ENCODE measurements at places on chromosomes 7 and 10.

- no peak for DNase-seq
Observed at GRCh38 chr10:11236234-11236633, 218.6 kb downstream of the CELF2 start.

DNA sequence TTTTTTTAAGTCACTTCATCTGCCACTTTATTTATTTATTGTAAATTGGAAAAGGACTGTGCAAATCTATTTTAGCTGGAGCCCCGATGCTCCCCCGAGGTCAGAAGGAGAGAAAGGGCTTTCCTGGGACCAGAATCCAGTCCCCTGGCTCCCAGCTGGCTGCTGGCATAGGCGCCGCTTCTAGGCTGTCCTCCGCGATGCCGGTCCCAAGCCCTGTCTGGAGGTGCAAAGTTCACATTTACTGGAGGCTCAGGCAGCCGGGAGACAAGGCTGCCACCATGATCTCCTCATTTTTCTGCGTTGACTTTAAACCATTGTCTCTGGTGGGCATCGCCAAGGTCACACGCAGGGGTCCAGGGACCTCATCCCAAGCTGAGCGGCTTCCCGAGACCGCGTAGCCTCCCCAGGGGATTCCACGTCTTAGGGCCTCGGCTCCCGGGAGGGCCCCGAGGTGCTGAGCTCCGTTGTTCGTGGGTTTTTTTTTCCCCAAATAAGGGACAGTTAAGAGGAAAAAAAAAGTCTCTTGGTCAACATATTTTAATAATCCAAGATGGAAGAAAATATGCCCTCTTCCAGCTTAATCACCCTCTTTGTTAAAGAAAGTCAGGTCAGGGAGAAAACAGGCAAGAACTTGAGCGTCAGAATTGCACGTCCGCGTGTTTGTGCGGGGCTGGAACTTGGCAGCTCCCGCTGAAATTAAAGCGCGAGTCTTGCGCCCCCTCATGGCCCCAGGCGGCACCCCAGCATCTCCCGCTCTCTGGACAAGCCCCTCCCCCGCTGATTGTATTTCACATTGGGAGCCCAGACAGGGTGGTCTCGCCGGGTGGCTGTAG lies 11.9 kb downstream of the RGR start:
- DNase-seq = no peak

GRCh38 chr7:135328053-135328452 lies 94.4 kb downstream of the STRA8 start:
- no peak for DNase-seq

GRCh38 chr10:101028446-101029337 lies 2.2 kb downstream of the PDZD7 start:
- DNase-seq = no peak

- DNase-seq = no peak
Observed at GRCh38 chr10:122490786-122491680, 29.7 kb downstream of the HTRA1 start.

- no peak for DNase-seq
Observed at GRCh38 chr7:31603046-31603445, 84.0 kb upstream of the PPP1R17 start.

GRCh38 chr7:116776046-116776445 lies 86.3 kb upstream of the CAPZA2 start:
- DNase-seq = no peak

DNA sequence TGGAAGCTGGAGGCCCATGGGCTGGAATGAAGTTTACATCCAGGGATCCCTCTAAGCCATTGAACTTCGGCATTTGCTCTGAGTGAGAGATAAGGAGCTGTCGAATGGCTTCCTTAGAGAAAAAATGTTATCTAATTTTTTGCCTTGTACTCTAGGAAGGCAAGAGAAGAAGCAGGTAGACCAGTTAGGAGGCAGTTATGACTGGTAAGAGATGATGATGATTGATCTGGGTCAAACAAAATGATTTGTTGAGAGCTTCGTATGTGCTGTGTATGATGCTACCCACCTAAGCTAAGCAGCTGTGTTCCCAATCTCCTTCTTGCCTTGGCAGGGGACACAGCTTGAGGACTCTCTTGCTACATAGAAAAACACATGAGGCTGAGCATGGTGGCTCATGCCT lies 370.2 kb downstream of the LRMDA start:
- DNase-seq = no peak

- DNase-seq = no peak
Observed at GRCh38 chr10:34327184-34327583, 487.9 kb downstream of the PARD3 start.

GRCh38 chr10:97210543-97210960 lies 24.8 kb upstream of the SLIT1 start:
- no peak for DNase-seq

DNA sequence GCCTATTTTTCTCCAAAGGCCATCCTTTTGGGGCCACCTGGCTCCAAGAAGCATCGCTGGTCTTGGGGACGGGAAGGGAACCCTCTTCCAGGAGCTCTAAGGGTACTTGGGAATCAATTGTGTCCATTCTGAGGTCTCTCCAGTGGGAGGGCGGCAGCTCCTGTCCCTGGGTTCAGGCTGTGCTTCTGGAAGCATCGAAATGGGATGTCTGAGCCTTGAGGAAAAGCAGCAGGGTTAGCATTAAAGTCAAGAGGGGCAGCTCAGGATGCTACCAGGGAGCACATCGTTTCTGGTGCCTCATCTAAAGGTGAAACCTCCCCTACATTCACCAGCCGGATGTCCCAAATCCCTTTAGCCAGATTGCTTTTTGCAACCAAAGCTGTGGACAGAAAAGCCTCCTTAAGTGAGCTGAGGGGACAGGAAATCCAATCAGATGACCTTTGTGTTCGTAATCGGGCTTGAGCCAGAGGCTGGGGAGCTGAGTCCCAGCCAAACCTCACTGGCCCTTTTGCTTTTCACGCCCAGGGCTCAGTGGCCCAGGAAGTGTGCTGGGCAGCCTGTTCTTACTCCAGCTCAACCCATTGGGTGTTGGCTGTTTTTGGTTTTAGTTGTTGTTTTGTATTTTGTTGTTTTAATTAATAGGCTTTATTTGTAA lies 88.8 kb upstream of the ANLN start:
- DNase-seq = no peak

GRCh38 chr7:31642681-31643115 lies 44.3 kb upstream of the PPP1R17 start:
- no peak for DNase-seq

GRCh38 chr7:158876984-158877383 lies 20.6 kb downstream of the DYNC2I1 start:
- no peak for DNase-seq

DNA sequence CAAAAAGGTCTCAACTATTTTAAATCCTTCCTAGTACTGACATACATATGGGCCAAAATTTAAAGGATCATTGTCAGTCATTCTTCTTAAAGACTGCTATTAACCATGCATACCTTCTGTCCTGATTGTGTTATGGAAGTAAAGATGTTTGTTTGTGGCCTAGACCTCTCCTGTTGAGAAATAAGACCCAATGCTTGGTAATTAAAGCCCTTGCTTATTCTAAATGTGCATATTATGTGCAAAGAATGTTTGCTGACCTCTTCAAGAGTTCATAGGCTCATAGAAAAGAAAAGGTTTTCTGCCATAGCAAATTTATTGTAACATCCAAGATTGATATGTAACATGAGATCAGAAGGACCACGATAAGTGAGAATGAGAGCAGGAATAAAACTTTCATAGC lies 145.6 kb downstream of the TWIST1 start:
- DNase-seq = no peak

- DNase-seq = no peak
Observed at GRCh38 chr10:129533281-129533680, 66.2 kb downstream of the MGMT start.

DNA sequence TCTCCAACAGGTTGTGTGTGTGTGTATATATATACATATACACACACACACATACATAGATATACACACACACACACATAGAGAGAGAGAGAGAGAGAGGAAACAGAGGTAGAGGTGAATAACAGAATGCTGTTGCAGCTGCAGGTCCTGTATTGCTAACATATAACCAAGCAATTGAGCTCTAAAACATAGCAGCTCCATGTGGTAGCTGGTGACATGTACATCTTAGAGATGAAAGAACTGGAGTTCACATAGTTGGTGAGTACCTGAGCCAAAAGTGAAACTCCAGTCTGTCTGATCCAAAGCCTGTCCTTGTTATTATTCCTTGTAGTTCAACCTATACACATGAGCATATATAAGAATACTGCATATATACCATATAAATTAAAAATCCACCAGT lies 152.9 kb upstream of the CSTF2T start:
- DNase-seq = no peak

- DNase-seq = no peak
Observed at GRCh38 chr7:18997477-18998150, 119.8 kb downstream of the TWIST1 start.

Measured in stimulated activated CD4-positive, alpha-beta T cell treated with anti-CD3 and anti-CD28 coated beads, TNF-alpha, amount 100 ng/mL, for 1 hour (primary cell).